ENCODE measurements at places on chromosomes 6 and 20.
A peak's percentile ranks its signal among the peaks of the same experiment; 100 is the strongest.

DNA sequence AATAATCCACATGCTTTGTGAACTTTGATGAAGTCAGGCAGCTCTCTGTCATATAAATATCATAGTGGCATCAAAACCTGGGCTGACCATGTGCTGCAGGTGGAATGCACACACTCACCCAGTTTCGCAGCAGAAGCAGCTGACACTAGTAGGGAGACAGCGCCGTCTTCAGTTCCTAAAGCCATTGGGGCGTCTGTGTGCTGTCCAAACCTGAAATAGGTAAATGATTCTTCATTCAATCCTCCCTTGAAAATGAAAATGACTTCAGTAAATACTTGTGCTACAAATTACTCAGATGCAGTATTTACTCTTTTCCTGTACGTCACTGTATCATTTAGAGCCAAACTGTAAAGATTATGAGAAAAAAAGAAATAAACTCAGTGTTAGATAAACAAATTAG is 127.5 kb downstream of the EYA4 start:
- no peak for DNase-seq

GRCh38 chr6:87909849-87910248 is 137.8 kb upstream of the SPACA1 start:
- peak; percentile 34 for DNase-seq

DNA sequence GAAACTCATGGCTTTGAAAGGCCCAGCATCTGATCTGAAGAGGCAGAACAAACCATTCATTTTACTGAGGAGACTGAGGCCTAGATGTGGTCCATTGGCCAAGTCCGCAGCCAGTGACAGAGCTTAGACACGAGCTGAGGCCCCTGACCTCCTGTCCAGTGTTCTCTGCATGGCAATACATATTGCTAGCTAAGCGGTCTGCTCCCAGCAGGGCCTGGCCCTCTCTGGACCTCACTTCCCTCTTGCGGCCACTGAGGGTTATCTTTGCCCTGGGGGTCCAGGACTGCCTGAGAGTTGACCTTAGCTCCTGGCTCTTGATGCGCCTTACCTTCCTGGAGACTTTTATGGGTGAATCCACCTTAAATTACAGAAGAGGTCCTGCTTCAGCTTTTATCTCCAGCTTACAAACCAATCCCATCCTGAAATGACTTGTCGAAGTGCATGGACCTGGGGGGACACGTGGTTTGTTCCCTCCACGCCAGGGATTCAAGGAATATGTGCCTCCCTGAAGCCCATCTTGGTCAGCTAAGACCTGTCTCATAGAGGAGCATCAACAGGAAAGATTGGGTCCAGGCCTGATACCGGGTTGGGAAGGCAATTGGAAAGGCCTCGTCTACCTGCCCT is 75.6 kb downstream of the CNBD2 start:
- no peak for DNase-seq

DNA sequence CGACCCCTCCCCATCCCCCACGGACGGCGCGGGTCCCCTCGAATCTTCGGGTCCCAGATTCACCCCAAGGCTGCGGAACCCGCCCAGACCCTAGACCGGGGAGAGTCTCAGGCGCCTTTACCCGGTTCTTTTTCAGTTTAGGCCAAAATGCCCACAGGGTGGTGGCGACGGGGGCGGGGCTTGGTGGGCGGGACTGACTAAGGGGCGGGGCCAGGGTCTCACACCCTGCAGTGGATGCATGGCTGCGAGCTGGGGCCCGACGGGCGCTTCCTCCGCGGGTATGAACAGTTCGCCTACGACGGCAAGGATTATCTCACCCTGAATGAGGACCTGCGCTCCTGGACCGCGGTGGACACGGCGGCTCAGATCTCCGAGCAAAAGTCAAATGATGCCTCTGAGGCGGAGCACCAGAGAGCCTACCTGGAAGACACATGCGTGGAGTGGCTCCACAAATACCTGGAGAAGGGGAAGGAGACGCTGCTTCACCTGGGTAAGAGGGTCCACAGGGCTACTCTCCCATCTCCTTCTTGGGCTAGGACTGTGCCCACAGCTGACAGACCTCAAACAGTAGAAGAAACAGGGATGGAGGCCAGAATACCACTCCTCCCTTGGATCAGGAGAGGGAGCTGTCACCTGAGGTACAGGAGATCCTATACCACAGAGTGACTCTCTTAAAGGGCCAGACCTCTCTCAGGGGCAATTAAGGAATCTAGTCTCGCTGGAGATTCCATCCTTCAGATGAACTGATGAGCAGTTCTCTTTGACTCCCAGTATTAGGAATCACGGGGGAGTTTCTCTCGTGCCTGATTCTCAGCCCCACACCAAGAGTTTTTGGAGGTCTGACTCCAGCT is 942 bp downstream of the HLA-E start:
- peak; percentile 79 for DNase-seq

GRCh38 chr20:20821484-20822260 is 109.2 kb upstream of the RALGAPA2 start:
- no peak for DNase-seq

DNA sequence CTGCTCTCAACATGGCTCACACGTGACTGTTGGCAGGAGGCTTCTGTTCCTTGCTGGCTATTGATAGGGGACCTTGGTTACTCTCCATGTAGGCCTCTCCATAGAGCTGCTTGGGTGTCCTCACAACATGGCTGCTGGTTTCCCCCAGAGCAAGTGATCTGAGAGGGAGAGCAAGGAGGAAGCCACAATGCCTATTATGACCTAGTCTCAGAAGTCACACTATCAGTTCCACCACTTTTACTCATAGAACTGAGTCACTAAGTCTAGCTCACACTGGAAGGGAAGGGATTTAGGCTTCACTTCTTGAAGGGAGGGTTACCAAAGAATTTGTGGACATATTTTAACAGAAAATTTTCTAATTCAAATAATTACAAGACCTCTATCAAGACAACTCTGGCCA is 8.7 kb upstream of the NOP56 start:
- no peak for DNase-seq

GRCh38 chr20:54293526-54293925 is 85.6 kb downstream of the PFDN4 start:
- DNase-seq: no peak

DNA sequence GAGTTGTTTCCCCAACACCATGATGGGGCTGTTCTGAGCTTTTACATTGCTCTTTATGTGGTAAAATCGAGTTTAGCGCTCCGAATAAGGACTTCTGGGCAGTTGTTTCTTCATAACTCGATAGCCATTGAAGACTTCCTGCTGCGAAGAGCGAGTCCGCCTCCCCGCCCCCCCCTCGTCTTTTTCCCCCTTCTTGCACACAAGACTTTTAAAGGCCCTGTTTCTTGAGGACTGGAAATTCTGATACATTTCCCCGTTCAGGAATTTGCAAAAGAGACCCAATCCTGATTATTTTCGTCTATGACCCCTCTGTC is 1.5 kb upstream of the CITED2 start:
- DNase-seq: no peak

GRCh38 chr20:10306440-10307358 is 88.1 kb downstream of the SNAP25 start:
- no peak for DNase-seq

GRCh38 chr6:43737272-43738081 is 32.5 kb upstream of the VEGFA start:
- no peak for DNase-seq

GRCh38 chr20:3276680-3277015 is 37.7 kb upstream of the SLC4A11 start:
- no peak for DNase-seq

GRCh38 chr20:17936761-17937732 is 31.5 kb downstream of the SNX5 start:
- DNase-seq: no peak

- DNase-seq: no peak
Observed at GRCh38 chr20:37686762-37687477, 6.9 kb upstream of the CTNNBL1 start.

DNA sequence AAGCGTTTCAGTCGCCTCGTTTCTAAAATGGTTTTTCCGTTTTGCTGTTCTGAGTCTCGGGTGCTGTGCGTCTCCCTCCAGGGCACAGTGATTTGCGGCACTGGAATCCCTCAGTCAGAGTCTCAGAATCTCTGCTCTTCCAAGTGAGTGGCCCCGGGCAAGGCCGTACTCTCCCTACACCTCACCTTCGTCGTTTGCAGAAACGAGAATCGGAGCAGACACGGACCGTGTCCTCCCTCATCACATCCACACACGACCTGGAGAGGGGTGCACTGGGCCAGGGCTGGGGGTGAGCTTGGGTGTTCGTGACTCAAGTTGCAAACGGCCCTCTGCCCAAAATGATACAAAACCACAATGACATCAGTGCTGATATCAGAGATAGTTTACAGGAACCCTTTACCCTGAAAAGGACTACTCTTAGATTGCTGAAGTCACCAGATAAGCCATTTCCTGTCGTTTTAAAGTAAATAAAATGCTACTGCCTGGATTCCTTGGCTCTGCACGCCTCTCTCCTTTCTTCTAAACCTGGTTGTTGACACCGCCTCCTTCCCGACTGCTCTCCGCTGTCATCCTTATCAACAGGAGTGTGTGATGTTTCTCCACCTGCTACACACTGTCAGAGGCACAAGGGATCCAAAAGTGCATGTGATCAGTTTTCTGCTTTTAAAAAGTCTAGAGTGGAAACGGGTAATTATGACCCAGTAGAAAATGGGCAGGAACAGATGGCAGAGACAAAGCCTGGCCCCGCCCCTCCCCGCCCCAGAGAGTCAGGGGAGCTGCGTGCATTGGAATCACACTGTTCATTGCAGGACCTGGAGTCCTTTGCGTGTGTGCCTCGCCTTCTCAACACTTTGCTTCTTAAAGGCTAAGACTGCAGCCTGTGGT is 38.4 kb downstream of the KIF25 start:
- no peak for DNase-seq

GRCh38 chr6:43378631-43379030 is 9.2 kb upstream of the ZNF318 start:
- DNase-seq: no peak

DNA sequence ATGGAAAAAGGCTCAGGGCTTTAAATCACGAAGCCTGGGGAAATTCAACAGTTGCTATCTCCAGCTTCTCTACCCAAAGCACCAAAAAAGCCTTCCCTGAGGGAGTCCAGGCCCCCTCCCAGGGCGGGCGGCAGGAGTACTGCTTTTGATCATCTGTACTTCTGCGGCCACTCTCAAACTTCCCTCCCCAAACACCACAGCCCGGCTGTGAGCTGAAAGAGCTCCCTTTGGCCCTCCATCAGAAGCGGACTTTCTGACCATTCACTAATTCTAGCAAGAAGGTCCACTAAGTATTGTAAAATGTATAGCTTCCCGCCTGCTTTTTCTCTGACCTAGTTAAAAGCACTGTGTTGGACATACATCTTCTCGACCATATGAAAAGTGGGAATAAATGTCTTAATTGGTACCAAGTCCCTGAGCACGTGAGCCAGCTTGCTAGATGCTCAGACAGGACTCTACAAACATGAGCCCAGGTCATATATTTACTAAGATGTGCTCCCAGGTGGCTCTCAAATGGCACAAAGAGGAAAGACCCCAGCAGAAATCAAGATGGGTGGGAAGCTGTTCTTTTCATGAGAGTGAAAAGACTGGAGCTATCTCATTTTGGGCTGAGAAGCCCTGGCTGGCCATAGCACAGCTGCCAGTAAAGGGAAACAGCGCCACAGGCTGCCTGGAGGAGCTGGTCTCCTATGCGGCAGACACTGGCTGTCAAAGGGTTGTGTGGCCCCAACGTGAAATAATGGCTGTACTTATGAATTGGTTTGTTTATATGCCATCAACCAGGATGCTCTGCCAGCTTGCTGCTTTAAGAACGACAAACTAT is 58.6 kb downstream of the GFOD1 start:
- no peak for DNase-seq

DNA sequence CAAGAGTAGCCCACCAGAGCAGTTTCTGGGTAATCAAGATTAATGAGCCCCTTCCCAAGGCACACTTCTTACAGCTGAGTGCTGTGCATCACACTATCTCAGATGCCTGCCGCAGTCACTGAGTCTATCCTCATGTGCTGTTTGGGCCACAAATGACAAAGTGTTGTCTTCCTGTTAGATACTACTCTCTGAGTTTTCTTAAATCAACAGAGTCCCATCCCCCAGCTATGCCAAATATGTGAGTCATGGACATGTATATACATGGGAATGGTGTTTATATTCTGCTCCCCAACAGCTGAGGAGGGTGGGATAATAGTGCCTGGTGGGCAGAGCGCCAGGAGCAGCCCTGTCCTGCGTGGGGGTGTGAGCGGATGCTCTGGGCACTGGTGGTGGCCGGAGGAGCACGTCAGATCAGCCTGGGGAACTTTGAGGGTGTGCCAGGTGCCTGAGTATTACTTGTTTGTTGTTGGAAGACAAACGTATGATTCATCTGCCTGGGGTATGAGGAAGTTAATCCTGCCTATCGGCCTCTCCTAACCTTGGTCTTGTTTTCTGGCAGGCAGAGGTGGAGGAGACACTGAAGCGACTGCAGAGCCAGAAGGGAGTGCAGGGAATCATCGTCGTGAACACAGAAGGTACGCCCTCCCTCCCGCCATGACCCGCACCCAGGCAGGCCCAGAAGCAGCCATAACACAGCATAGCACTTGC is 9.6 kb downstream of the DYNLRB1 start:
- DNase-seq: no peak

DNA sequence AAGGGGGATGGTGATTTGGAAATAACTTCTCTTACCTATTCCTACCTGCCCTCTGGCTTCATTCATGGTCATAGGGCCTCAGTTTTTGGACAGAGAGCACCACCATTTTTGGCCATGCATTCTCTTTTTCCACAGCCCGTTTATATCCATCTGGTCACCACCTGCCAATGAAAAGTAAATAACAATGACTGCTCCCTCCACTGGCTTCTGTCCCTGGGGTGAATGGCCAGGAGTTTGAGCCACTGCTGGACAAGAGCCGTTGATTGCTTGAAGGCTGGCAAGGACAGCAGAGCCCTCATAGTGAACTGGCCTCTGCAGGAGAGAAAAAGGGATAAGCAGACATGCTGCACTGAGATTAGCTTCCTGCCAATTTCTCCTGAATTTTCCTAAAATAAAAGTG is 261.8 kb downstream of the ADGB start:
- no peak for DNase-seq

DNA sequence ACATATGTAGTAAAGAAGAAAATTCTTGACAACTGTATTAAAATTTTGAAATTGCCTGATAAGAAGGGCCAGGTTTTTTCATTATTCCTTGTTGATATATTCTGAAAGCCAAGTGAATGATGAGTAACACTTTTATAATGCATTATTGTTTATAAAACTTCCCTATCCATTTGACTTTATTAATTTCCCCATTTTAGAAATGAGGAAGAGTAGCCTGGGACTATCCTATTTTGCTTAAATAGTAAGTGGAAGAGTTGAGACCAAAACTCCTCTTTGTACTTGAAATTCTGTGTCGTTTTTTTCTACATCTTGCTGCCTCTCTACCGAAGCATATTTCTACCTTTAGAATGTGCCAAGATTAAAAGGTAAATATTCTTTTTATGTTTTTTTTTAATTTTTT is 39.7 kb downstream of the TRMT11 start:
- no peak for DNase-seq

DNA sequence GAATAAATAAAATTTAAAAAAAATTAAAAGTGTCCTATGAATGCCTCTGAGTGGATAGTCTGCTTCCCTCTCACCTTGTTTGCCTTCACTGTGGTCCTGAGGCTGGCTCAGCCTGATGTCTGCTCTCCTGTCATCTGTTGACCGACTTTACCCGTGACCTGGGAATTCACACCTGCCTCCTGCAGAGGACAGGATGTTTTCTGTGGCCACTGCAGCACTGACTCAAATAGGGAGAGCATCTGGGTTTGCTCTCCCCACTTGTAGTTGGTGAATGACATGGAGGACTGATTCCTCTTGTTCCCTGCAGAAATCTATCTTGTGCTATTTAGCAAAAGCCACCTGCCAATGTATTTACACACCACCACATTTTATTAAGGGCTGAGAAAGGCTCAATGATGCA is 52.4 kb upstream of the ERVFRD-1 start:
- DNase-seq: no peak
